ENCODE measurements at places on chromosomes 12 and 14. TPM values are rescaled to one million over a fixed set of nuclear protein-coding genes. Genes with fewer than 3 reads are reported as not detected.

Gene TUNAR
- total RNA-seq, result not detected

Gene FOXA1
- 29.0 TPM for total RNA-seq

Gene FAM186B
- total RNA-seq, result 1.1 TPM

Gene LIN7A
- total RNA-seq, result 2.7 TPM

Gene AKAP3
- total RNA-seq, result 0.97 TPM

Gene GALNT8
- 0.59 TPM for total RNA-seq

Gene PPP4R4
- 1.7 TPM for total RNA-seq

Gene SOAT2
- not detected for total RNA-seq

Gene FZD10
- total RNA-seq, result 7.3 TPM

DNA sequence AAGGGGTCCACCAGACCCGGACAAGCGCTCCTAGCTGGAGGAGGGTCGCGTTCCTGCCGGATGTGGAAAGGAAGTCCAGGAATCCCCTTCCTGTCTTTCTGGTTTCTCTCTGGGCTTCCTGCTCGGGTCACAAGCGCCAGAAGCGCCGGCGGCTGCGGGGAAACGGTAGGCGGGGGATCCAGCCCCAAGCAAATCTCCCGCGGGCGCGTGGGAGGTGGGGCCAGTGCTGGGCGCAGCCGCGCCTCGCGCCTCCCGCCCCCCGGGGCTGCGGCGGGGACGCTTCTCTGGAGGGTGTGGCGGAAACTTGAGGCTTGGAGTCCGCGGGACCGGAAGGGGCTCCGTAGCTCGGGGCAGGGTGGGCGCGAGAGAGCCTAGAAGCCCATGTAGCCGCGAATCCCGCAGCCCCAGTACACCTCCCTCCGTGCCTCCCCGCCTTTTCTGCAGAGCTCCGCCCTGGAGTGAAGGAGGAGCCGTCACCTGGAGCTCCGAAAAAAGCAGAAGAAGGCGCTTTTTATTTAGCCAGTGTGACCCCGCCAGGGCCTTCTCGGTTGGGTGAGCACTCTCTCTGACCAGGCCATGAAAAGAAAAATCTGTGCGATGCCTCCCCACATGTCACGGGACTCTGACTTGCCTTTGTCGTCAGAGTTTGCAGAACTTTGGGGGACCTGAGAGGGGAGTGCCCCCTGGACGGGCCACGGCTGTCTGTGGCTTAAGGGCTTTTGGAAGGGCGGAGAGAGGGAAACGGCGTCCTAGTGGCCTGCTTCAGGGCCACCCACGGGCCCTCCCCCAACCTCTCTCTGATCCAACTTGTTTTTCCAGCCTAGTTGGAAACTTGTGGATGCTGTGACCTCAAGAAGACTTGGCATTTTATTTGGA is 21.4 kb upstream of the CLEC2D start:
- peak; percentile 38 for DNase-seq

DNA sequence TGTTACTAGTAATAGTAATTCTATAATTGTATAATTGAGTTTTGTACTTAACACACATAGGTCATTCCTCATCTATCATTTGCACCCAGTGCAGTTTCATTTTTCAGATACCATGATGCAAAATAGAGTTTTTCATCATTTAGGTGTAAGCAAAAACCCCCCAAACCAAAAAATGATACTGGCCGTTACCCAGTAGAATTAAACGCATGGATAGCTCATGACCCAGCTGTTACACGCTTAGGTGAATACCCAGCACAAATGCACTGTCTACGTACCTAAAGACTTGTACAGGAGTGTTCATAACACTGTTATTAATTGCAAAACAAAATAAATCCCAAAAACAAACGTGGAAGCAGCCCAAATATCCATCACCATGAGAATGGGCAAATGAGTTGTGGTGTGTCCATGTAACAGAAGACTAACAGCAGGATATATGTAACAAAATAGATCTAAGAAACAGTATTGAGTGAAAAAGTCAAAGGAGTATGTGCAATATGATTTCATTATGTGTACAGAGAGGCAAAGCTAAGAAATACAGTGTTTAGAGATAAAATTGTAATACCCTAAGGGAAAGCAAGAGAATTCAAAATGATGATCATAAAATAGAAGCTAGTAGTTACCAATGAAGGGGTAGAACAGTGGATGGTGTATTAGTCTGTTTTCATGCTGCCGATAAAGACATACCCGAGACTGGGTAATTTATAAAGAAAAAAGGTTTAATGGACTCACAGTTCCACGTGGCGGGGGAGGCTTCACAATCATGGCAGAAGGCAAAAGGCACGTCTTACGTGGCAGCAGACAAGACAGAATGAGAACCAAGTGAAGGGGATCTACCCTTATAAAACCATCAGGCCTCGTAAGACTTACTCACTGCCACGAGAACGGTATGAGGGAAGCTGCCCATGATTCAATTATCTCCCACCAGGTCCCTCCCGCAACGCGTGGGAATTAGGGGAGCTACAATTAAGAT is 49.8 kb downstream of the EID3 start:
- no peak for DNase-seq

DNA sequence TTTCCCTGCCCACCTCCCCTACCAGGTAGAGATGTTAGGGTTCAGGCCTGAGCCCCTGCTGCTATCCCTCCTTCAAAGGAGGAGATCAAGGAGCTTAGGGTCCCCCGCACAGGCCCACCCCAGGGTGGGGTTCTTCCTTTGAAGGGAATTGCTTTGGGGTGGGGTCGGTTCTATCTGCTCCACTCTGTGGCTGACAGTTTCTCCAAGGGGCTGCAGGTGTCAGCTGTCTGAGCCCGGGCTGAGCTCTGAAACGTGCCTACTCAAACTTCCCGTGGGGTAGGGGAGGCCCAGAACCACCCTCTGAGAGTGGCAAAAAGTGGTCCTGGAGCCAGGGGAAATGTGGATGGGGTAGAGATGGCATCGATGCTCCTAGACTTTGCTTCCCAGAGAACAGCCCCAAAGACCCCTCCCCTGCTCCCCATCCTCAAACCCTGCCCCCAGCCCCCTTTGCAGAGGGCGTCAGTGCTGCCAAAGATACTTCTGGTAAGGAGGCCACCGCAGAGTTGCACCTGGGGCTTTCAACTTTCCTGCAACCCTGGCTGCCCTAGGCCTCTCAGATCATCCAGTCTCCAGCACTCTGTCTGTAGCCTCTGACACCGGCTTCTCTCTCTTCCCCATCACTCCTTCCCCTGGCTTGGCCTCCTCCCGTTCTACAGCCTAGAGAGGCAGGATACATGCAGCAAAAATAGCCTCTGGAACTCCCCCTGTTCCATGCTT is 6.3 kb upstream of the CD4 start:
- no peak for DNase-seq

DNA sequence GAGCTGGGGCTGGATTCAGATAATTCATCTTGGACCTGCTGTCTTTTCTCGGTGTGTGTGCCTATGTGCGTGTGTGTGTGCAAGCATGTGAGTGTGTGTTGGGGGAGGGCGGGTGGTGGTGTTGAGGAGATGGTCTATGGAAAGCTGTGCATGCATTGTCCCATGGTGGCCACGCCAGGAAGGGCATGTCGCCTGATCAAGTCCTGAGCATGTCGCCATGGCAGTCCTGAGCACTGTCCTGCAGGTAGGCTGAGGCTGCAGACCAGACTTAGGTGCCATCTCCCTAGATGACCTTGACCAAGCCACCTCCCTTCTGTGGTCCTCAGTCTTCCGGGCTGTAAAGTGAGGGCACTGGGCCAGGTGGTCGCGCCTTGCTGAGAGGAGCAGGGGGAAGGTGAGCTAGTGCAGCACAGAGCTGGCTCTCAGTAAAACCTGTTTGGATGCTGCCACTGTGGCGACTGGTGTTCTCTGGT is 81.4 kb downstream of the PAPOLA start:
- DNase-seq, result no peak

DNA sequence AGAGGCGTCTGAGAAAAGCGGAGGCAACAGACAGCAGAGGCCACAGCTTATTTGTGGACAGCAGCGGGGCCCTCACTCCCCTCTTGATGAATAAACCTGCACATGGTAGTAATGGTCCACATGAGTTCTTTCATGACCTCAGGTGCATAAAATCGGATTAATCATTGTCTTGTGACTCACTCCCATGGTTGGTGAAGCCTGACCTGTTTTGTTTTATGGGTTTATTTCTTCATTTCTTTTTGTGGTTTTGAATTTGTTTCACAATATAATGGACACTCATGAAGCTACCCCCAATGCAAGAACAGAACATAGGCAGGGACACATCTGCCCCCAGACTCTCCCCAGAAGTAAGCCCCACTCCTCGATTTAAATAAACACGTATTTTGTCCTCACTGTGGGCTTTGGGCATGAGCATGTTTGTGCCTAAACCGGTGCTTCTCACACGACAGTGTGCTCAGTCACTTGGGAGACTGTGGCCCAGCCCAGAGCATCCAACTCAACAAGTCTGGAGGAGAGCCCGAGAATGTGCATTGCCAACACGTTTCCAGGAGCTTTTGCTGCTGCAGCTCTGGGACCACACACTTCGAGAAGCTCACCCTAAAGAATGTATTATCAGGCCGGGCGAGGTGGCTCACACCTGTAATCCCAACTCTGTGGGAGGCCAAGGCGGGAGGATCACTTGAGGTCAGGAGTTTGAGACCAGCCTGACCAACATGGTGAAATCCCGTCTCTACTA is 116.1 kb downstream of the SCARB1 start:
- DNase-seq, result no peak

DNA sequence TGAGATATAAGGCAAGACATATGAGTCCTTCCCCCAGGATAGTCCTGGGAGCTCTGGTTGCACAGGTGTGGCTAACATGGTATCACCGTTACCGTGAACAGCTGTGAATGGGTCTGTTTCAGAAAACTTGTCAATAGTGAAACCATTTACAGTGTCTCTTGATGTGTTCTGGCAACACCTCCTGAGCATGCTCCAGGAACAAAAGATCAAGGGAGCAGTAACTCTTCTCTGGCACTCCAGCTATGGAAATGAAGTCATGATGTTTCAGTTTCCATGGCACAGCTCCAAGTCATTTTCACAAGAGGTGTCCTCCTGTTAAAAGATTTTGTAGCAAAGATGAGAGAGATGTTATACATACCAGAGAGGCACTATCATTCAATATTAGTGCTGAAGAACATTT is 253.7 kb downstream of the SNAPC1 start:
- no peak for DNase-seq

DNA sequence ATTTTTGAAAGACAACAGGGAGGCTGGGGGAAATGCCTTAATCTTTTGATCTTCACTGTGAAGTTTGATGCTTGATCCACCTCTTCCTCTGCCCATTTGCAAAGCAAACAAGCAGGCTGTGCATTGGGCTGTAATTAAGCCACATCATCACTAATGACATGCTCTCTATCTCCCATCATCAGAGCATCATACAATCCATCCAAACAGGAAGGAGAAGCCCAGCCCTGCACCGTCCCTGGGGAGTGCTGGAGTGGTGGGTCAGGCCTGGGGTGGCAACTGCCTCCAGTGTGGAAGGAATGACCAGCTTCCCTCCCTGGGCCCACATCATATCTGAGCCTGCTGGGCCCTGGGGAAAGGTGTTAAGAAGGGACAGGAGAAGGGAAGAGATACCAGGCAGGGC is 6.9 kb upstream of the KRT74 start:
- DNase-seq, result no peak

DNA sequence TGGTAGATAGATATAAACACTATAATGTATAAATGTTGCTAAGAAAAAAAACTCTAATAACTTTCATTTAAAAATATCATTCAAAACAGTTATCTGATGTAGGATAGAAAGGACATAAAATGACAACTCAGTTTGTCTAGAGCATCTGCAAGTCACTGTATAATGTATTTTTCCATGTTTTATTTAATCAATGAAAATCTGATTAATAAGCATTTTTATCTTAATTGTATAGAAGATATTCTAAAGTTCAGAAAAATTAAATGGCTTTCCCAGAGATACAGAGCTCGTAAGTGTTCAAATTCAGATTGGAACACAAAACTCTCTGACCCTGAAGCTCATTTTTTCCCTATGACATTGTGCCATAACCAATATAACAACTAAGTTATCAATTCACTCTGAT is 295.9 kb upstream of the DCN start:
- DNase-seq, result no peak

DNA sequence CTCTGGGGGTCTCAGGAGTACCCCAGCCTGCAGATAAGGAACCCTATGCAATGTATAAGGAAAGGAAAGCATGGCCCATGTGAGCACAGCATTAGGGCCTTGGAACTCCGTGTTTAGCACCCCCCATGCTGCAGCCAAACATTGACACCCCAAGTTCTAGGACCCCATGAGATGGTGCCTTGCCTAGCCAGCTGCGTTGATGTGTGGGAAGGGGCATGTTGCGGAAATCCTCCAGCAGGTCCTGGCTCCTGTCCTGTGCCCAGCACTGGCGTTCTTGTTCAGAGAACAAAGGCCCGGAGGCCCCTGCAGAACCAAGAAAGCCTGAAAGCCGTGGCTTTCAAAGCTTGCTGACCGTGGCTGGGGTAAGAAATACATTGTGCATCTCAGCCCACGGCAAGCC is 99.4 kb upstream of the DIO3 start:
- no peak for DNase-seq

DNA sequence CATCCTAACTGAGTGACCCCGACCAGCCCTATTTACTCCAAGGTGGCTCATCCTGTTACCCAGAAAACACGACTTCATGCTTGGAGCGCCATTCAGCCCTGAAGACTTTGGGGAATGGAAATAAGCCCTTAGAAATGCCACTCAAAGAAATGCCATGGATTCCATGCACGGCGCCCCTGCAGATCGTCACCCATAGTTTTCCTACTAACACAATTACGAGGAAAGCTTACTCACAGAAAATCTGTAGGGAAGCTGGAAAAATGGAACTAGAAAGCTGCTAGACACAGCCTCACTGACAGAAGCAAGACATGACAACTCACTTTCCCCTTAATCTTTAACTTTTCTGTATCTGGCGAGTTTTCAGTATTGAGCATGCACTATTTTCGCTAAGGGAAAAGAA is 19.5 kb downstream of the NUAK1 start:
- DNase-seq, result no peak

GRCh38 chr12:11674894-11675390 is 25.5 kb downstream of the ETV6 start:
- no peak for DNase-seq

DNA sequence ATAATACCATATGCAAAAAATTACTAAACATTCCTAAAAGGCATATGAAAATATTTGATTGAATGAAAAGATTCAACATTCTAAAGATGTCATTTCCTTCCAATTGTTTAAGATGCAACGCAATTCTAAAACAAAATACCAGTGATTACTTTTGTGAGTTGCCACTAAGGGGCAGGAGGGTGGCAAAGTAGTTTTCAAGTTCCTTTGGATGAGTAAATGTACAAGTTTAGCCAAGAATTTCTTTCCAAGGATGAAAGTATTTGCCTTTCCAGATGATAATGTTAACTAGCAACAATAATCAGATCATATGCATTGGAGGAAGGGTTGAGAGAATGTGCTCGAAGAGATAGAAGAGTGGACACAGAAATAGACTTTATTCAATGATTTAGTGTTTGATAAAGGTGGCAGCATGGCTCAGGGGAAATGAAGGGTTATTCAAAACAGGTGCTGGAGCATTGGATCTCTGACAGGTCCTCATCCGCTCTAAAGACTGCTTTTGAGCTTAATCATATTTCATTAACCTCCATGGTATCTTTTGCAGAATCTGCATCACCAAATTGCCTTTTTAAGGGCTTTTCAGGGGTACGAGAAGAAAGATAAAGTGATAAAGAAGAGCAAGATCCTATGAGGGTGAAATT is 678.5 kb upstream of the TBX3 start:
- DNase-seq, result no peak

Measured in esophagus squamous epithelium (tissue), 5 donors.